ENCODE measurements at places on chromosomes 12 and 14.

DNA sequence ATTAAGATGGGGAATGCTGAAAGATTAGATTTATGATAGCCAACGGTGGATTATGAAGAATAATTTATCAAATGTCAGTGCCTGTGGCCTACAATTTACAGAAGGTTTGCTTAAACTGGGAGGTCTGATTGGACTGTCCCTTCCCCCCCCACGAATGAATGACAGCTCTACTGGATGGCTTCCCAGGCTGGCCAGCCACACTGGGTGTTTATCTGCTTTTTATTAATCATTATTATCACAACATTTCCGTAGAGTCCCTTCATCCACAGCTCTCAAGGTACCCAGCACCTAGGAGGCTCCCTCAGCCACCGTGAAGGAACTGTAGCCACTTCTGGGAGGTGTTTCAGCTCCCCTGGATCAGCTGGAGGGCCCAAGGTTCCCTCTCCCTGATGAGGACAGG lies 78.9 kb downstream of the ADCK1 start:
- H3K4me3 ChIP-seq, result no peak overlapping the region
- H3K4me1 ChIP-seq, result no peaks in the 10 kb centered on the region
- H3K27ac ChIP-seq, result no peak overlapping the region
- no peaks in the 10 kb centered on the region for H3K36me3 ChIP-seq

GRCh38 chr12:11821386-11822080 lies 172.1 kb downstream of the ETV6 start:
- no peaks in the 10 kb centered on the region for H3K27me3 ChIP-seq
- H3K27ac ChIP-seq, result no peak overlapping the region
- peaks cover 10% of the 10 kb centered on the region for H3K36me3 ChIP-seq
- DNase-seq, result no peak

DNA sequence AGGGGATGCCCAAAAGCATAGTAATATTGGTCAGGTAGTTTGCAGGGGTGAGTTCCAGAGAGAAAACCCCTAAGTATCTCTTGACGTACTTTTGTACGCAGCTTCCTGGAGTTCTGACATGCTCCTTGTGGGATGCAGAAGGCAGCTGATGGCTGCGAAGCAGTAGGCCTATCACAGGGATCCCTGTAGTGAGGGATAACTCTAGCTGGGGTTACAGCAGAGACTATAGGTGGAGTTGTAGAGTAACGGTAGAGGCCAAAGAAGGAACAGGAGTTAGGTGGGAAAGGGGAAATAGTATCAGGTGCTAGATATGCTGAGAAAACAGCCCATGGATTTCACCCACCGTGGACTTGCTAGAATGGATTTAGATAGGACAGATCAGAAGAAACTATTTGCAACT lies 37.3 kb downstream of the MGST1 start:
- H3K4me1 ChIP-seq, result peaks cover 2% of the 10 kb centered on the region
- DNase-seq, result no peak
- no peaks in the 10 kb centered on the region for H3K36me3 ChIP-seq
- H3K27me3 ChIP-seq, result no peaks in the 10 kb centered on the region

DNA sequence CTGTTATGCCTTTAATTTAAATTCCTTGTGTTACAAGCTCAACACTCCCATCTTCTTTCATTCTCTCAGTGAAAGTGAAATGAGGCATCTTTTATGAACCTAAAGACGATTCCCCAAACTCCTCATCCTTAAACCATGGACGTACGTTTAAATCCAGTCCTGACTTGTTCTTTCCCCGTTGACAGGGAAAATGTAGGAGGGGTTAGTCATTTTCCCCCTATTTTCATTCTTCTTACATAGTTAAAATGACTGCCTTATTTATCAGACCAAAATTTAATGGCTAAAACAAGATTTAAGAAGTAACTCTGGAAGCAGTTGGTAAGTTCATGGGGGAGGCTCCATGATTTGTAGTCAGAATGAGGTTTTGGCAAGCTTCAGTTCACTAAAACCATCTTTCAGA lies 134.9 kb downstream of the KCNA5 start:
- H3K27ac ChIP-seq, result no peak overlapping the region
- no peak overlapping the region for H3K4me3 ChIP-seq
- H3K4me1 ChIP-seq, result no peaks in the 10 kb centered on the region
- H3K36me3 ChIP-seq, result no peaks in the 10 kb centered on the region

DNA sequence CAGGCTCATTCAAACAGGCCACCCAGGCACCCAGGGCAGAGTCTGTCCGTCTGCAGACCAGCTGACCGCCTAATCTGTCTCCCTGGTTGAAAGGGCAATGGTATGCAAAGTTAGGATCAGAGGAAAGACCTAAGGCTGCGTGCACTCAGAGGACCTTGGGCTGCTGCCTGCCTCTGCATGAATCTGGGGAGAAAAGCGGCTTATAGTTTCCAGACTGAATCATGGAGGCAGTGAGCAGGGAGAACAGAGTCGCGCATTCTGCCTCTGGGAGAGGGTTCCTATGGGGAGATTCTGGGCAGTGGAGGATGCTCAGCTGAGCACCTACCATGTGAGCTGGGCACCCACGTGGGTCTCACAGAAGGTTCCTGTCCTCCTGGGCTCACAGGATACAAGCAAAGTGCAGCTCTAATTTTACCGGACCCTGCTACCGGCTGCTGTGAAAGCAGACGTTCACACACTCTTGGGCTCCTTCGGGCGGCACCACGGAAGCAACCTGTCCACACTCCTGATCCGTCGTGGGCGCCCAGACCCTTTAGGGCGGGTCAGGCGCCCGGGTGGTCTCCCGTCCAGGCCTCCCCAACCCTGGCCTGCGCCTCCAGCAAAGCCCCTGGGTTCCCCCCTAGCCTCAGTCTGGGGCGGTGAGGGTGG lies 772 bp downstream of the SCARB1 start:
- H3K36me3 ChIP-seq, result no peaks in the 10 kb centered on the region
- H3K4me1 ChIP-seq, result no peaks in the 10 kb centered on the region
- DNase-seq, result no peak
- peak overlapping the region; percentile 84 for H3K4me3 ChIP-seq
- peak overlapping the region; percentile 66 for H3K27ac ChIP-seq

DNA sequence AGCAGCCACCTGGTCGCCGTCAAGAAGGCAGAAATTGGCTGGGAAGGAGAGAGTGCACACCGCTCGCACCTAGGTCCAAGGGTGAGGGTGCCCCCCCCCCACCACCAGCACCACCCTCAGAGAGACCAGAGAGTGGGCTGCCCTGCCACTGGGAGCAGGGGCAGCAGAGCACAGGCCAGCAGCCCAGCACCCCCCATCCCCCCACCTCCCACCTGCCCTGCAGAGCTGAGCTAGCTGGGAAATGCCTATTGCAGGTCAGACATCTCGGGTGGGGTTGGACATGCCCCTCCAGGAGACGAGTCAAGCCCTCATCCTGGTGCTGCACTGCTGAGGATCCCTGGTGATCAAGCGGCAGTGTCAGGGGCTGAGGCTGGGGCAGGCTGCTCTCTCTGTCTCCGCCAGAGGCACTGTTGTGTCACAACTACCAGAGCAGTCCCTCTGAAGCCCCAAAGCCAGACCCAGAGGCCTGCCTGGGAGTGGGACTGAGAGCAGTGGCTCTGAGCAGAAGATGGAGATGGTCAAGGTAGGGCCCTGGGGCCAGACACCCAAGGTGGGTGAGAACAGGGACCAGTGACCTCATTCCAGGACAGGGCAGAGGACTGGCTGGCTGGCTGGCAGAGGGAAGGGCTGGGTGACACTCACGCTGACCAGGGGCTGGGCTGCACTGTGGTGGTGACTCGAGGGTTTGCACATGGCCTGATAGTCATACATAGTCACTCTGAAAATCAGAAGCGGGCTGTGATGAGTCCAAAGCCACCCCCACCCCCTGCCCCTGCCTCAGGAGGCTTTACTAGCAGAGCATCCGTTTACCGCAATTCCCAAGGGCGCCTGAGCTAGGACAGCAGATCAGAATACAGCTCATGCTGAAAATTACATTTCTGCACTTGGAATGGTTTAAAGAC lies 19.7 kb upstream of the LRTM2 start:
- H3K4me1 ChIP-seq, result peaks cover 23% of the 10 kb centered on the region
- no peak overlapping the region for H3K4me3 ChIP-seq
- H3K36me3 ChIP-seq, result no peaks in the 10 kb centered on the region
- no peaks in the 10 kb centered on the region for H3K27me3 ChIP-seq

GRCh38 chr14:71478542-71478941 lies 453.7 kb upstream of the RGS6 start:
- no peak overlapping the region for H3K27ac ChIP-seq
- DNase-seq, result no peak
- no peaks in the 10 kb centered on the region for H3K27me3 ChIP-seq
- H3K4me3 ChIP-seq, result no peak overlapping the region

DNA sequence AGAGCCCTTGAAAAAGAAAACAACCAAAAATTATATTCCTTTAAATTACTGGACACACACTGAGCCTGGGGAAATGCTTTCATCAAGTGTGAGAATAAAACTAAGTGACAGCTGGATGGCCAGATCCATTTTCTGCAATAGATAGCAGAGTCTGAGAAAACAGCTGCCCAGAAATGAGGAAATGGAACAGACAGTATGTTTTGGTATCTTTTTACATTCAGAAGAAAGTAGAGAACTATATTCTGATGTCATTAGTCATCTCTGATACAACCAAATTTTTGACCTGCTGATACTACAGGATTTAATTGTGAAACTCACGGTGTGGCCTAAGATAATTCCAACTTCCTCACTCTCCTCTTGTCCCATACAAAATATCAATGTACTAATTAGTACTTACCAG lies 78.2 kb downstream of the HMGA2 start:
- no peak for DNase-seq
- H3K27me3 ChIP-seq, result no peaks in the 10 kb centered on the region
- H3K4me1 ChIP-seq, result no peaks in the 10 kb centered on the region
- no peaks in the 10 kb centered on the region for H3K36me3 ChIP-seq
- no peak overlapping the region for H3K4me3 ChIP-seq
- H3K27ac ChIP-seq, result no peak overlapping the region

- no peaks in the 10 kb centered on the region for H3K27me3 ChIP-seq
- H3K4me3 ChIP-seq, result no peak overlapping the region
- peak overlapping the region; percentile 92 for H3K27ac ChIP-seq
- no peaks in the 10 kb centered on the region for H3K36me3 ChIP-seq
Measured at GRCh38 chr12:51970904-51971646, 19.6 kb downstream of the ACVR1B start.

DNA sequence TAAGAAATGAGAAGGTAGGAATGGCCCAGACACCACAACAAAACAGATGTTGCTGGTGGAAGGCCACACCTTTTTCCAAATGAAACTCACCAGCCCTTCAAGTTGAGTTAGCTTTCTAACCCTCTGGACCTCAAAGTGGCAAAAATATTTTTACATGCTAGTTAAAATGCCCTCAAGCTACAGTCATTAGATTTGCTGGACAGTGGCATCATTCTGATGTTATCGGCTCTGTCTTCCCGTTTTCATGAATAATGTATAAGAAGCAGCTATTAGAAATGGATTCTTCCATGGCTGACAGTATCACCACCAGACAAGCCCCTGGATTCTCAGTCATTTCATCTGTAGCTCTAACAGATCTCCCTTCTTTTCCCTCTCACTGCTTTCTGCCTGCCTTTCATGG lies 37.1 kb upstream of the PLXNC1 start:
- H3K36me3 ChIP-seq, result no peaks in the 10 kb centered on the region
- peaks cover 7% of the 10 kb centered on the region for H3K4me1 ChIP-seq
- DNase-seq, result no peak
- H3K4me3 ChIP-seq, result no peak overlapping the region
- no peaks in the 10 kb centered on the region for H3K27me3 ChIP-seq

- no peaks in the 10 kb centered on the region for H3K36me3 ChIP-seq
- H3K27me3 ChIP-seq, result no peaks in the 10 kb centered on the region
- DNase-seq, result peak; percentile 35
- no peaks in the 10 kb centered on the region for H3K4me1 ChIP-seq
- H3K4me3 ChIP-seq, result no peak overlapping the region
Measured at GRCh38 chr14:67187826-67188225, 1.4 kb upstream of the GARIN2 start.

GRCh38 chr12:28882444-28882843 lies 266.6 kb upstream of the FAR2 start:
- no peak for DNase-seq
- H3K36me3 ChIP-seq, result no peaks in the 10 kb centered on the region
- no peak overlapping the region for H3K4me3 ChIP-seq
- H3K4me1 ChIP-seq, result no peaks in the 10 kb centered on the region
- H3K27me3 ChIP-seq, result no peaks in the 10 kb centered on the region

DNA sequence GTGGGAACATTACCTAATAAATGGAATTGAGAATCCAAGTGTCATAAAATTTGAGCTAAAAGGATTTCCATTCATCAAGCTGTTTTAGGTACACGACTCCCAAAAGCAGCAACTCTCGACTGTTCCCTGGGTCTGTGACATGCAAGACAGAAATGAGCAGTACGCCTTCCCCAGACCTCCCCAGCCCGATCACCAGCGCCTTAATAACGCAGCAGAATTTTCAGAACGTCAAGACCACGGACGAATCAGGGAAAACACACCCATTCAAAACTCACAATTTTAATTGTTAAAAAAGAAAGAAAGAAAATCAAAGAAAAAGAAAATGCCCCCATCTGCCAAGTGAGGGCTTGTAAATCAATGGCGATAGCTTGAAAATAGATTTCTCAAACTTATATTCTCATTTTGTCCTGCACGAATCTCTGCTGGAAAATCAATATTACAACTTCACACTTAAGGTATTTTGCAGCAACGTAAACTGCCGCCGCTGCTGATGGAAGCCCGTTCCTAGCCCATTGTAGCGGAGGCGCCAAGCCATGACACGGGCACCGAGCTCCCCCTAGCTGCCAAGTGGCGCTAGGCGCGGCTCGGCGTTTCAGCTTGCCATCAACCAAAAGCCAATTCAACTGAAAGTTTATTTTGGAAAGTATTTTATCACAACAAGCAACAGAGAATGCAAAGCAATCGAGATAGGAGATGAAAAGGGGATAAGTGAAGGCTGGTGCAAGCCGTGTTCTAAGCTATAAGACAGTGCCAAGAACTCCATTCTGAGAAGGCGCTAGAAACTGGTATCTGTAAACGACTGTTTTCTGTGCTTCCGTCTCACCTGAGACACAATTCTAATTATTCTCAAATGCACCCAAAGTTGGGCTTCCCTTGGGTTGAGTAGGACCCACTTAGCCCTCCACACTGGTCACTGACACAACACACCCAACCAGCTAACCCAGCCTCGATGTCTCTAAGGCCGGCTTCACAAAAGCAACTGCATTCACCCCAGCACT lies 5.5 kb downstream of the BCL11B start:
- peak; percentile 72 for DNase-seq
- no peaks in the 10 kb centered on the region for H3K4me1 ChIP-seq
- H3K27me3 ChIP-seq, result peaks cover 49% of the 10 kb centered on the region
- H3K4me3 ChIP-seq, result no peak overlapping the region
- H3K36me3 ChIP-seq, result no peaks in the 10 kb centered on the region
- H3K27ac ChIP-seq, result no peak overlapping the region

DNA sequence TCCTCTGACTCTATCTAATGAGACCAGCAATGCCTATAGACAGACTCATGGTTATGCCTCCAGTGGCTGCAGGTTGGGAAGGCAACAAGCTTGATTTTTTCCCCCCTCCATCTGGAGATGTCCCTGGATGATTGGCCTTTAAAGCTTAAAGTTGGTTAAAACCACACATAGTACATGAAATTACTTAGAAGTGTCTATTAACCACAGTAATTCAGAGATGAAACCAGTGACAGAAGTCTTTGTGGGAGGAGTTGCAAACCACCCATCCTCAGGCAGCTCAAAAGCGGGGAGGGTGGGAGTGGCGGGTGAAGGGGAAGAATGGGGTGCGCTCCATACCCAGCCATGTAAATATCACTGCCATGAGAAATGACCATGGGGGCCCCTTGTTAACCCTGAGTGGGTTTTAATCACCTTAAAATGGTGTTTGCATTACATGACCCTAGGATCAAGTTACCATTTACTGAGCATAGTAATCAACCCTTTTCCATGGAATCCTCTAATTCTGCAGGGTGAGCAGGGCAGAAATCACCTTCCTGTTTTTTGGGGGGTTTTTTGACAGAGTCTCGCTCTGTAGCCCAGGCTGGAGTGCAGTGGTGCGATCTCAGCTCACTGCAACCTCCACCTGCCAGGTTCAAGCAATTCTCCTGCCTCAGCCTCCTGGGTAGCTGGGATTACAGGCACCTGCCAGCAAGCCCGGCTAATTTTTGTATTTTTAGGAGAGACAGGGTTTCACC lies 133.5 kb downstream of the FOXN3 start:
- no peak overlapping the region for H3K4me3 ChIP-seq
- no peak overlapping the region for H3K27ac ChIP-seq
- no peaks in the 10 kb centered on the region for H3K4me1 ChIP-seq
- DNase-seq, result no peak

All from left lung (tissue), 14 donors.